ENCODE measurements at places on chromosomes 7 and 10.

GRCh38 chr10:111360260-111360925, 283.6 kb downstream of the ADRA2A start:
- DNase-seq, result no peak

DNA sequence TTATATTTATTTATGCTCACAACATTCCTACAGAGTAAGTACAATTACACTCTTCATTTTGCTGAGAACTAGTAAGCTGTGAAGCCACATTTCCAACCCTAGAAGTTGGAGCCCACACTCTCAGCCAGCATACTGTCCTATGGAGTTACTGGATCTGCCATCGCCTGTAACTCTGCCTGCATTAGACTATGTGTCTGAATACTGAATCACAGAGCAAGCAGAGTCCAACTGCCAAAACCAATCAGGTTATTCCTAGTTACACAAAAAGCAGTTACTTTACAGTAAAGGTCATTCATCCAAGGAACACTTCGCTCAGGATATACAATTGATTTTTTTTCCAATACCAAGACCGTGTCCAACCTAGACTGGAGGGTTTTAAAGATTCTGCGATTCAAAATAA, 21.5 kb downstream of the CTAGE6 start:
- DNase-seq, result no peak

GRCh38 chr10:106355450-106355849, 809.1 kb downstream of the SORCS1 start:
- no peak for DNase-seq

DNA sequence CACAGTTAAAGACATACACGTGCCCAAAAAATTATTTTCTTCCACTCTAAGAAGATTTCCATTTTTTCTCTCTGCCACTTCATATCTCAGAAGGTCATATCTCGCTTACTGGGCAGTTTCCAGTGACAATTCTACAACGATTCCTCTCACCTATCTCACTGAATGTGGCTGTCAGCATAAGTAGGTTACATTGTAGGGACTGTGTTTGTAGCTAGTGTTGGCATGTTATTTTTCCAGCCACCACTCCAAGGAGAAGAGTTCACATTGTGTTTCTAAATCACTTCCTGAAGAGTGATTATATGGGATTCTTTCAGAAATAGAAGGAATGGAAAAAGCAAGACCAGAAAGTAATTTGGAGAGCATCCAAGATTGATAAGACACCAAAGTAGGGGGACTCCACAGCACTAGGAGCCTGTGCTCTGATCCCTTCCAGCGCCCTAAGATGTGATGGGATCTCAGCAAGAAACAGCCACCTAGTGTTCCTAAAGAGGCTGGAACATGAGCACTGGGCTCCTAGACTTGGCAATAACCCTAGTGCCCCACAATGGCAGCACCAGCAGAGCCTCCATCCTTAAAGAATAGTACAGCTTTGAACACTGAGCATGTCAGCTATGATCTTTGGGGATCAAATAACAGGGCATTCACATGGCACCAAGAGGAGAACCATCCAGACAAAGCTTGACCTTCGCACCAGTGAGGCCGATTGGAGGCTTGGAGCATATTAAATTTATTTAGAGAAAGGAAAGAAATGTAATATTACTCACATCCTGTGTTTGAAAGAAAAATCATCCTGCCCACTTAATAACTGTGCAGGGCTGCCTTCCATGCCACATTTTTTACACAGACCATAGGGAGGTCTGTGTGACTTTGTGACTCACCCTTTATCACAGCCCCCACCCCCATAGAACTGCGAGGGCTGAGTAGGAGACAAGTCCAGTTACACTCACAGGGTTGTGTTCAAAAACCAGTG, 51.8 kb downstream of the CAV1 start:
- peak; percentile 37 for DNase-seq

DNA sequence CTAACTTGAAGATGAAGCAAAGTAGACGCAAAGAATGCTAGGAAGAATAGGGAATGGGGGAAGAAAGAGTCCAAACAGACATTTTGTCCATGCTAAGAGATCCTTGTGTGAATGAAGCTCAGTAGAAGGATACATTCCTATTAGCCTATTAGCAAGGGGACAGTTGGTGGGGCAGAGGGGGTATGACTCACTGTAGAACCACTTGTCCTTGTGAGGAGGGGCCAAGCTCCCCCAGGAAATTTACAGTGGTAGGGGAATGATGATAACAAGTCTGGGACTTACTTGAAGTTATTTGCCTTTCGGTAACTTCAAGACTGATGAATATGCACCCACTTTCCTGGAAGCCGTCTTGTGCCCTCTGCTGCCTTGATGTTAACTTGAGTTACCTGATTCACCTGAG, 17.2 kb upstream of the SYPL1 start:
- no peak for DNase-seq

GRCh38 chr10:17202506-17202905, 1.0 kb upstream of the TRDMT1 start:
- DNase-seq, result no peak

GRCh38 chr7:155863721-155864151, 51.5 kb upstream of the SHH start:
- DNase-seq, result no peak

DNA sequence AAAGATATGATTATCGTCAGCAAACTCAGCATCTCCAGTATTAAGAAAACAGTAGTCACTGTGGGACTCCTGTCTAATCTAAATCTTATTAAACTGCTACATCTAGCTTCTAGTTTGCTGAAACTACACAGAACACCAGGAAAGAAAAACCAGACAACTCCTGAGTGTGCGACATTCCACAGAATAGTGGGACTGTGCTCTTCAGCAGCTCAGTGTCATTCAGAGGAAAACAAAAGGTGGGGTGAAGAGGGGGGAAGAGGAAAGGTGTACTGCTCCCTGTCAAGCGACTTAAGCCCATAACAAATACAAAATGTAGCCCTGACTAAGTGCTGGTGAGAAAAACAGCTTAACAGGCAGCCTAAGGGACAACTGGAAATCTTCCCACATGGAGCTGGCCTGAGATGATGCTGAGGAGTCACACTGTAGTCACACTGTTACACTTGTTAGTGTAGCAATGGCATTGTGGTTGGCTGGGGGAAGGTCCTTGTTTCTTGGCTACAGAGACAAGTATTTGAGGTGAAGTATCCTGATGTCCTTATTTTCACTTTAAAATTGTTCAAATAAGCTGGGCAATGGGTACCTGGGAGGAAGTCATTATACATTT, 135.5 kb downstream of the USP6NL start:
- DNase-seq, result no peak

DNA sequence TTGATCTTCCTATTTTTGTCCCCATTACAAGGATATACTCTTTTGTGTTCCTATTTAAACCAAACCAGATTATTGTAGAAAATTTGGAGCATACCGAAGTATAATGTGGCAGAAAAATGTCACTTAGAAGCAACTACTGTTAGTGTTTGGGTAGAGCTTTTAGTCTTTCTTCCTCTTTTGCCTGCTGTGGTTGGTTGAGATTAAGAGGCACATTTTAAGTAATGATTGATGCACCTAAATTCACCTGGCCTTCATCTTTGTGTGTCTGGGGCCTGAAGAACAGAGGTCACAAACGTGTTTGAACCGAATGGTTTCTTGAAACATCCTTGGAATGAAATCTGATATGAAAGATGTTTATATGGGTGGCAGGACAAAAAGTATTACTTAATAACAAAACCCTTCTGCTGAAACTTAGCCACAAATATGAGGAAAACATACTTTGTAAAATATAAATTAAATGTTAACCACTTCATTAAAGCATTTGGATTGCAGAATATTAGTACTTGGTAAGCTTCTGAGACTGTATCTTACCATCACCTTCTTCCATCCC, 2.6 kb downstream of the BPGM start:
- no peak for DNase-seq

GRCh38 chr10:43090188-43090587, 13.3 kb downstream of the RET start:
- no peak for DNase-seq

DNA sequence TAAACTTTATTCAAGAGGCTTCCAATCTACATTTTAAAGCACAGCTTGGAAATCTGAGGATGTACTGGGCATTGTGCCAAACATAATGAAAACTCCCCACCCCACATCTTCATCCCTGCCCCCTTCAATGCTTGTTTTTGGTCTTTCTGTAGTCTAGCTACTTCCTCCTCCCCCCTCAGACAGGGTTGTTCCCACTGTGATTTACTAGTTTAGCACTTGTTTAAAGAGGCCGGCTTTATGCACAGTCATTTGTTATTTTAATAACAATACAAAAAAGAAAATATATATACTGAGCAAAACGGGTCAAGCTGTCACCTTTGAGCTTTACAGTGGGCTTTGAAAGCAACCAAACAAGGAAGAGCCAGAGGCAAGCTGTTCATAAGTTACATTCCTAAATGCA, 132.6 kb downstream of the CHRM2 start:
- no peak for DNase-seq

DNA sequence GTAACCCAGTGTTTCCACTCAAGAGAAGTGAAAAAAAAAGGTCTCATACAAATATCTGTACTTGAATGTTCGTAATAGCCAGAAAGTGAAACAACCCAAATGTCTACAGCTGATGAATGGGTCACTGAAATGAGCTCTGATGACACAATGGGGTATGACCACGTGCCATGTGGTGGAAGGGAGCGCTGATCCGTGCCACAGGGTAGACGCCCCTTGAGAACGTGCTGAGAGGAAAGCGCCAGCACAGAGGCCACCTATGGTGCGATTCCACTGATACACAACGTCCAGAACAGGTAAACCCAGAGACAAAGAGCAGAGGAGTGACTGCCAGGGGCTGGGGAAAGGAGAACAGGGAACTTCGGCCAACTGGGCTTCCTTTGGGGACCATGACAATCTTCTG, 50.3 kb downstream of the MAD1L1 start:
- no peak for DNase-seq

GRCh38 chr10:10489805-10490571, 527.7 kb upstream of the CELF2 start:
- no peak for DNase-seq

GRCh38 chr10:1582739-1583138, 154.6 kb downstream of the ADARB2 start:
- DNase-seq, result no peak

GRCh38 chr7:85512790-85513189, 325.9 kb upstream of the SEMA3D start:
- DNase-seq, result no peak

DNA sequence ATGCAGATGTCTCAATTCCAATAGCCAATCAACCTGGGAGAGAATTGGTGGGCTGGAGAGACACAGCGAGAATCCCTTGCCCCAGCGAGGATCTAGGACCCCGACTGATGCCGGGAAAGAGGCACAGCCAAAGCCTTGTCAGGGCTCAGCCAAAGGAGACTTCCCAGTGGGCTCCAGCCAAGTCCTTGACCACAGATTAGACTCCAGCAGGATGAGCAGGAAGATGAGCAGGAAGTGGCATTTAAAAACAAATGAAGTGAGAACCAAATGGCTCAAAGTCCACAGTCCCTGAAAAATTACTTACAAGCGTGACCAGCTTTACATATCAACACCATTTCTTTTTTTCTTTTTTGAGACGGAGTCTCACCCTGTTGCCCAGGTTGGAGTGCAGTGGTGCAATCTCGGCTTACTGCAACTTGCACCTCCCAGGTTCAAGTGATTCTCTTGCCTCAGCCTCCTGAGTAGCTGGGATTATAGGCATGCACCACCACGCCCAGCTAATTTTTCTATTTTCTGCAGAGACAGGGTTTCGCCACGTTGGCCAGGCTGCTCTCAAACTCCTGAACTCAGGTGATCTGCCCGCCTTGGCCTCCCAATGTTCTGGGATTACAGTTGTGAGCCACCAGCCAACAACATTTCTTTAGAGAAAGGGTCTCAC, 40.2 kb downstream of the CTBP2 start:
- DNase-seq, result no peak

GRCh38 chr7:140219672-140220524, 43.1 kb upstream of the KDM7A start:
- no peak for DNase-seq

DNA sequence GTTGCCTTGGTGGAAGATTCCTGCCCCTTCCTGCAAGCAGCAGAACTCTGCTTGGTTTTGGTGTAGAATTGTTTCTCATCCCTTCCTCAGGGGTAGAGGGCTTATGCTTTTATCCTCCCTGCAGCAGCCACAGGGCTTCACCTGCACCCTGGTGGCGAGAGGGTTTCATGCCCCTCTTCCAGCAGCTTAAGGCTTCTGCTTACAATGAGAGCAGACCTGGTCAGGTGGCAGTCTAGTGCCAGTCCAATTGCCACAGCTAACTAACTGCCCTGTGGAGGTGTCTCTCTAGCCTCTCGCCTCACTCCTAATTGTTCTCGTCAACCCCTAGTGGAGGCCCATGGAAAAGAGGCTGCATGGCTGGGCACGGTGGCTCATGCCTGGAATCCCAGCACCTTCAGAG, 19.3 kb downstream of the ACBD7 start:
- no peak for DNase-seq

DNA sequence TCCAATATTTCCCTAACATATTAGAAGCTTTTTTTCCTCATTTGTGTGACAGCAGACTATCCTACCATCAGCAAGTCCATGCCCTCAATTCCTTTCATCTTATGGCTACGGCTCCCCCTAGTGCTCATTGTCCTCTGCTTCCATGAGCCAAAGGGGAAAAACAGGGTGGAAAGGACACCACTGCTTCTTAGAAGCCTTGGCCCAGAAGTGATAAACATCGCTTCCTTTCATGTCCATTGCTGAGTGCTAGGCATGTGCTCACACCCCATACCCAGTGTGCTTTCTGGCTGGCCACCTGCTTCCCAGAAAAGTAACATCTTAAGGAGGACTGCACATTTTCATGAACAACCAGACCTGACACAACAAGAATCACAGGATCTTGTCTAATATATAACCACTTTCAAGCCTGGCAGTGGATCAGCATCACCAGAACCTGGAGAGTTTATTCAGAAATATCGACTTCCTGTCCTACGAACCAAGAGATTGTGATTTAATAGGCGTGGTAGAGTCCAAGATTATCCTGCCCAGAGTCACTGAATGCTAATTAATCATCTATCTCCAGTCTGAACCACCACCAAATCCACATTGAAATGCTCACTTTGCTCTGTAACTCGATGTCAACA, 650.5 kb upstream of the SORCS1 start:
- no peak for DNase-seq

DNA sequence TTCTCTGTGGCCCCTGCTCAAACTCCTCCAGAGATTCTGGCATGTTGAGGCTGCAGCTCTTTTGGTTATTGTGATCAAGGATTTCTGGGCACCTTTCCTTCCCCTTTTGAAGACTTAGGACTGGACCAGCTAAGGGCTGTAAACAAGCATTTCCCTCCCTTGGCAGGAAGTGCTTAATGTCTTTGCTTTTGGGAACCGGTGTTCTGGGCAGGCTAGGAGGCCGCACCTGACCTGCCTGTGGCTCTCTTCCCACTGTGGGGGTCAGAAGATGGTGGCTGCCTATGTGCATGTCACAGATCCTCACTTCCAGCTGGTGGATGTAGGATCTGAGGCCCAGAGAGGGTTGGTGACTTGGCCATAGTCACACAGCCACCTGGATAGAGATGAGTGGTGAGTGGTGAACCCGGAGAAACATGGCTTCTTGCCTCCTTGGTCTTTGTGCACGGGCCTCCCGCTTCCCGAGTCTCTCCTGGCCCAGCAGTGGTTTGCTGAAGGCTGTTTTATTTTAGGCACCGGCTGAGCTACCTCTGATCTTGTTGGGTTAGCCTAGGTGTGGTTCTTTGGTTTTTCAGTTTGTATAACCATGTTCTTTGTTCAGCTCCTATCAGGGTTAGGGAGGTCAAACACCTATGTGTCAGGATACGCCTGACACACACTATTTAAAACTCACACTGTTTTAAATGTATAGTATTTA, 82.0 kb downstream of the GRK5 start:
- DNase-seq, result no peak
